Mesenteric fat pad (tissue), 1 donor: ENCODE measurements at places on chromosomes 12 and 14. TPM values are rescaled to one million over a fixed set of nuclear protein-coding genes. Genes with fewer than 3 reads are reported as not detected.

HSPB8 gene
- 66.4 TPM for total RNA-seq

KRT82 gene
- total RNA-seq: not detected

MMP14 gene
- total RNA-seq: 273 TPM

ITGA7 gene
- 536 TPM for total RNA-seq

NRXN3 gene
- 0.84 TPM for total RNA-seq

KRT2 gene
- total RNA-seq: not detected

PLEK2 gene
- 0.64 TPM for total RNA-seq

TEAD4 gene
- total RNA-seq: 19.2 TPM

PIWIL1 gene
- total RNA-seq: not detected

KCNMB4 gene
- 1.2 TPM for total RNA-seq

SVOP gene
- total RNA-seq: not detected

PTPRR gene
- total RNA-seq: 0.32 TPM

LRRC9 gene
- total RNA-seq: not detected

GUCY2C gene
- not detected for total RNA-seq

TGM1 gene
- total RNA-seq: 0.77 TPM

KRT77 gene
- not detected for total RNA-seq

SPX gene
- total RNA-seq: 0.45 TPM

CEBPE gene
- not detected for total RNA-seq

HOXC12 gene
- not detected for total RNA-seq

TTC7B gene
- total RNA-seq: 92.3 TPM

DCN gene
- 1,241 TPM for total RNA-seq

DPY19L2 gene
- 6.2 TPM for total RNA-seq

SYCP3 gene
- total RNA-seq: not detected

LACRT gene
- total RNA-seq: not detected

CNTN1 gene
- 1.5 TPM for total RNA-seq

ADAMTS20 gene
- total RNA-seq: not detected

IAPP gene
- total RNA-seq: not detected

CMTM5 gene
- not detected for total RNA-seq

CFL2 gene
- 78.8 TPM for total RNA-seq

PDE3A gene
- total RNA-seq: 8.0 TPM

TBX3 gene
- 16.5 TPM for total RNA-seq

GALNT9 gene
- not detected for total RNA-seq

TMCC3 gene
- 15.8 TPM for total RNA-seq

COCH gene
- total RNA-seq: 5.8 TPM

NGB gene
- total RNA-seq: not detected

PSMC6 gene
- 79.6 TPM for total RNA-seq

TAS2R9 gene
- not detected for total RNA-seq

SNRPF gene
- 15.7 TPM for total RNA-seq

DNAI7 gene
- not detected for total RNA-seq

IL22 gene
- not detected for total RNA-seq

GPR84 gene
- 2.3 TPM for total RNA-seq

BCAT1 gene
- 40.8 TPM for total RNA-seq

GPR65 gene
- 3.4 TPM for total RNA-seq

GCH1 gene
- total RNA-seq: 10.4 TPM

PROX2 gene
- not detected for total RNA-seq

AMDHD1 gene
- total RNA-seq: 0.42 TPM

AQP2 gene
- not detected for total RNA-seq

PRPH gene
- 0.55 TPM for total RNA-seq

KRT79 gene
- total RNA-seq: 2.4 TPM

CABP1 gene
- total RNA-seq: 5.5 TPM

SLC6A15 gene
- not detected for total RNA-seq

SLC6A12 gene
- 3.4 TPM for total RNA-seq

FAM186B gene
- 0.55 TPM for total RNA-seq

SELPLG gene
- total RNA-seq: 15.4 TPM

TOGARAM1 gene
- total RNA-seq: 13.4 TPM

REP15 gene
- 2.3 TPM for total RNA-seq

IKZF4 gene
- 25.8 TPM for total RNA-seq

TTLL5 gene
- total RNA-seq: 17.3 TPM

TAS2R50 gene
- 2.0 TPM for total RNA-seq
